Activated CD8-positive, alpha-beta memory T cell treated with anti-CD3 and anti-CD28 coated beads, Interleukin-2, amount 10 ng/mL, durations not matched to agents 7 days and 5 days (primary cell): ENCODE measurements at places on chromosomes 2 and 18. TPM values are rescaled to one million over a fixed set of nuclear protein-coding genes. Genes with fewer than 3 reads are reported as not detected.

GRCh38 chr2:144461308-144461766, 58.6 kb downstream of the ZEB2 start:
- peaks cover 17% of the 10 kb centered on the region for H3K36me3 ChIP-seq
- no peak for DNase-seq
- H3K4me1 ChIP-seq, result peaks cover 54% of the 10 kb centered on the region

- H3K36me3 ChIP-seq, result no peaks in the 10 kb centered on the region
- no peak overlapping the region for H3K4me3 ChIP-seq
- H3K27ac ChIP-seq, result no peak overlapping the region
- no peaks in the 10 kb centered on the region for H3K27me3 ChIP-seq
- no peak for DNase-seq
Observed at GRCh38 chr2:21687589-21687988, 563.8 kb downstream of the TDRD15 start.

GRCh38 chr2:181318504-181319280, 138.5 kb upstream of the ITGA4 start:
- peaks cover 21% of the 10 kb centered on the region for H3K4me1 ChIP-seq
- no peak overlapping the region for H3K27ac ChIP-seq
- H3K36me3 ChIP-seq, result peaks cover 34% of the 10 kb centered on the region
- no peaks in the 10 kb centered on the region for H3K27me3 ChIP-seq
- no peak for DNase-seq

DNA sequence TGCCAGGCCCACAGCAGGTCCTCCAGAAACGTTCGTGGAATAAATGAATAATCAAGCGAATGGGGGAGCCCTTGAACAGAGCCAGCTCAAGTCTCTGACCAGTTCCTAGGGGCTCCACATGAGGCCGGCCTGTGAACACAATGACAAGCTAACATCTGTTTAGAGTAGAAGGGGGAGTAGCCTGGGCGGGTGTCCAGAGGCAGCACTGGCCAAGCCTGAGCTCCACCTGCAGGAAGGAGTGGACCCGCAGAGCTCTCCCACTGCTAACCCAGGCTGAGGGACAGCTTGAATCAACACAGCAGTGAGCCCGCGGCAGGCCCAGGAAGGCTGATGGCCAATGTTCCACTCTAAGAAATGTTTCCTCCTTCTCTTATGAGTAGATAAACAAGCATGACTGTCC, 234.8 kb upstream of the RAB6C start:
- H3K27me3 ChIP-seq, result no peaks in the 10 kb centered on the region
- no peak overlapping the region for H3K27ac ChIP-seq
- no peak for DNase-seq
- H3K4me3 ChIP-seq, result no peak overlapping the region
- no peaks in the 10 kb centered on the region for H3K4me1 ChIP-seq
- H3K36me3 ChIP-seq, result no peaks in the 10 kb centered on the region

- H3K4me3 ChIP-seq, result no peak overlapping the region
- H3K27me3 ChIP-seq, result no peaks in the 10 kb centered on the region
- no peak overlapping the region for H3K27ac ChIP-seq
- peaks cover 31% of the 10 kb centered on the region for H3K36me3 ChIP-seq
- H3K4me1 ChIP-seq, result peaks cover 17% of the 10 kb centered on the region
Observed at GRCh38 chr18:79318142-79318673, 77.5 kb upstream of the NFATC1 start.

DNA sequence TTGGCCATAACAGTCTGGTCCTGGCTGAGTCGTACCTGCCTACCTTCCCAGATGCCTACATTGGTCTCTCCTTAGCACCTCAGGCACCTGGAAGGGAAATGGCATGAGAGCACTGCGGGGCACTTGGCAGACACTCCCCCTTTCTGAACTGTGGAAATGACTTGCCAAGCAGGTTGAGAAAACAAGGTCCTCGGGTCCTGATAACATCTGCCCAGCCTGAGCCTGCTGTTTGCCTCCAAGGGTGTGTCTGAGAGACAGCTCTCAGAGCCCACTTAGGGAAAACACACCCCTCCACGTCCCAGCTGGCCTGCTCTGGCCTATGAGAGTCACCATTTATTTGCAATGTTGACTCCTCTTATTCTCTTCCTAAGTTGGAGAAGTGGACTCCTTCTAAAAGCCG, 10.5 kb downstream of the FAM110C start:
- H3K27ac ChIP-seq, result no peak overlapping the region
- peaks cover 21% of the 10 kb centered on the region for H3K36me3 ChIP-seq
- DNase-seq, result no peak
- peaks cover 12% of the 10 kb centered on the region for H3K27me3 ChIP-seq
- H3K4me1 ChIP-seq, result peaks cover 60% of the 10 kb centered on the region

DNA sequence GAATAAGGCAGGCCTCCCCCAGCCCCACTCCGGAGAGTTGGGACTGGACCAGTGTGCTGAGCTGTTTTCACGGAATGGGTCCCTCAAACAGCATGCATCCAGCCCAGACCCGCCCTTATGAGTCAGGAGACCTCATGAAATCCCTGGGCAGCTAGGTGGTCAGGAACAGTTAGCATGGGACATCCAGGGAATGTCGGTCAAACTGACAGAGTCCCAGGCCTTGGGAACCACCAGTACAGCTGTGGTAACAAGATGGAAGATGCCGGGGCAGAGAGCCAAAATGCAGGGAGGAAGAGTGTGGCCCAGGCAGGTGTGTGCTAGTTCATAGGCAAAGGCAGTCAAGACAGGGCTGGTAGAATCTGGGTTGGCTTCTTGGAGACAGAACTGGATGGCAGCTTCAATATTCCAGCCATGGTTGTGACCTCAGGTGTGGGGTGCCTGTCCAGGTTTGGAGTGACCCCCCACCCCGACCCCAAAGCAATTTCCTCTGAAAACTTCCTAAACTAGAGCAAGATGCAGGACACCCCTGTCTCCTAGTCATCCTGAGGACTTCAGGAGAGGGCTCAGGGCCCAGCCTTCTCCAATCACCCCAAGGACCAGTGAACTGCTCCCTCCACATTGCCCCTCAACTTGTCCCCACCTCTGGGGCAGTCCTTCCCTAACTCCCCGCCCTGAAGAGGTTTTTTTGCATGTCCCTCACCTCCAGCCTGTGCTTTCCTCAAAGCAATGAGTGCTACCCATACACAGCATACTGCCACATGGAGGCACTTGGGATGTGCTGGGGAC, 46.5 kb downstream of the KCNIP3 start:
- H3K4me3 ChIP-seq, result no peak overlapping the region
- H3K36me3 ChIP-seq, result no peaks in the 10 kb centered on the region
- H3K27me3 ChIP-seq, result peaks cover 51% of the 10 kb centered on the region
- H3K27ac ChIP-seq, result no peak overlapping the region
- no peak for DNase-seq
- peaks cover 3% of the 10 kb centered on the region for H3K4me1 ChIP-seq

Gene DIPK1C
- total RNA-seq, result not detected

- H3K27ac ChIP-seq, result no peak overlapping the region
- no peaks in the 10 kb centered on the region for H3K4me1 ChIP-seq
- no peak overlapping the region for H3K4me3 ChIP-seq
- H3K27me3 ChIP-seq, result no peaks in the 10 kb centered on the region
- H3K36me3 ChIP-seq, result peaks cover 39% of the 10 kb centered on the region
Observed at GRCh38 chr2:53813151-53813550, 26.3 kb downstream of the ERLEC1 start.
